Retina (tissue), 1 donor: ENCODE measurements at places on chromosomes 3 and 15.
A peak's percentile ranks its signal among the peaks of the same experiment; 100 is the strongest.

DNA sequence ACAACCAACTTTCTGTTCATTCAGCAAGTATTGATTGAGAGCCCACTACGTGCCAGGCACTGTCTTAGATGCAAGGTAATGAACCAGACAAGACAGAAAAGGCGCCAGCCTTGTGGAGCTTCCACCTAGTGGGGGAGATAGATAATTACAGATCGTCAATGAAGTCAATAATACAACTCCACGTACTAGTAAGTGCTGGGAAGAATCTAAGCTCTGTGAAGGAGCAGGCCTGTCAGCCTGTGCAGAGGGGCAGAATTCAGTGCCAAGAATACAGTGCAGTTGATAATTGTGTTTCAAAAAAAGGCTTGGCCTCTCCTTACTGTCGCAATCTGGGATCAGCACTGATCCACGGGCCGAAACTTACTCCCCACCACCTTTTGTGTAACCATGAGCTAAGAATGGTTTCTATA lies 186.3 kb downstream of the FEZF2 start:
- DNase-seq: no peak

DNA sequence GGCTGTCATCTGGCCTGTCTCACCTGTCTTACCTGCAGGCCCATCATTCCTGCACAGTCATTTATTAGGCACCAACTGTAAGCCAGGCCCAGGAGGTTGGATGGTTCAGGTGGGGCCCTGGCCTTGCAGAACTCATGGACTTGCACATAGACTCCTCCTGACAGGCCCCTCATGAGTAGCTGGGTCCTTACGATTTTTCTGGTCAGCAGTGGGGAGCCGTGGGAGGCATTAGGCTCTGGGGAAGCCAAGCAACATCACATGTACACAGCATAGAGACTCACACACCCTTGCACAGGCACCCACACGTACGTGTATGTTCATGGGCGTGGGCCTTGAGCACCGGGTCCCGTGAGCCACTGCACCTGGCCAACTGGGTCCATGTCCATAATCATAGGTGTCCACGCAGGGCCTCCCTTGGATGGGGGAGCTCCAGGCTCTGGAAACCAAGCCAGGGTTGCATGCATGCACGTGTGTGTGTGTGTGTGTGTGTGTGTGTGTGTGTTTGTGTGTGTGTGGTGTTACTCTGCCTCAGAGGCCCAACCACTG lies 20.3 kb downstream of the CISH start:
- no peak for DNase-seq

- no peak for DNase-seq
Measured at GRCh38 chr15:73530649-73531048, 87.7 kb downstream of the REC114 start.

GRCh38 chr3:19938295-19938627 lies 4.2 kb upstream of the EFHB start:
- no peak for DNase-seq

GRCh38 chr3:69179740-69180372 lies 57.5 kb upstream of the LMOD3 start:
- no peak for DNase-seq

GRCh38 chr3:151142929-151143328 lies 57.5 kb downstream of the MED12L start:
- no peak for DNase-seq

GRCh38 chr15:31516440-31516839 lies 189.8 kb downstream of the KLF13 start:
- DNase-seq: no peak

- no peak for DNase-seq
Measured at GRCh38 chr3:153967260-153967659, 153.9 kb upstream of the ARHGEF26 start.

- no peak for DNase-seq
Measured at GRCh38 chr15:69763831-69764230, 311.2 kb downstream of the RPLP1 start.

DNA sequence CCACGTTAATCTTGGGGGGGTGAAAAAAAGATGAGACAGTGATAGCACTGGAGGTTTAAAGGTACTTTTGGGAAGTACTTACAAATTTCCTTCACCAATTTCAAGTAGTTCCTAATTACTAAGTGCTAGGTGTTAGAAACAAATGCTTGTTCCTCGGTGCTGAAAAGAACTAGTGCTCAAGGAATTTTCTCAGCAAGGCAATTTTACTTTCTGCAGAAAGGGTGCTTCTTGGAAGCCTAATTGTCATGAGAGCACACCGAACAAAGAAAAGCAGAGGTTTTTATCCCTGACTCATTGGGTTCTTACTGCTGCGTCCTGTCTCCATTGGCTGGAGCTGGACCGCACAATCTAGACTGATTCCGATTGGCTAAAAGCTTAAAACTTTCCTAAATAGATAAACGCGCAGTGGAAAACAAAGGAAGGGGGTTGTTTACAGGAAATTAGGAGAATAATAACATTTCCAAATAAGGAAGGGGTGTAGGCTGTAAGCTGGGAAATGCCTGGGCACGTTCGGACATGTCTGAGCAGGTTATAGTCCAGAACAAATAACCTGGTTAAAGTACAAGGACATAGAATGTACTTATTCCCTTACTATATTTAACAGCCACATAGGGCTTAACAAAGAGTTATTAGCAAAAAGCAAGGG lies 49.6 kb downstream of the CHD2 start:
- no peak for DNase-seq

DNA sequence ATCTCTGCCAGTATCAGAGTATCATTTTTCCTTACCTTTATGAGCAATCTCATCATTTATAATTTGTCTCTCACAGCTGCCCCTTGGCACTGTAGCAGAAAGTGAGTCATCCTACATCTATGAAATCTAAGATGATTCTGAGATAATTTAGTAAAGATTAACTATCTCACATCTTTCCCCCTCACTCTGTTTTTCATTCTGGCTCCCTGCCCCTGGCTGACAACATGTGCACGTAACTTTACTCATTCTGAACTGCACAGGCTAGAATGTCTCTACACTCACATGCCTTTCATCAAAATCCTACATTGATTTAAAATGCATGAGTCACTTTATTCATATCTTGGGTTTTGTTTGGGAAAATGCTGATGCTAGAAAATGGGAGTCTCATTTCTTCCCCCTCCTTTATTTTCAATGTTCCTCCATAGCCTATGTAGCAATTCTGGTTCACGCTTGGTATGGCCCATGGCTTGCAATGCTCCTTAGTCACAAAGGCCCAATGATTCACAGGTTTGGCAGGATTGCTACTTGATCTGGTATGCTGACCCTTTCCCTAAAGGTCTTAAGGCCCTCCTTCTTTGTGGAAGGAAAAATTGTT lies 838.5 kb downstream of the TUSC7 start:
- no peak for DNase-seq

DNA sequence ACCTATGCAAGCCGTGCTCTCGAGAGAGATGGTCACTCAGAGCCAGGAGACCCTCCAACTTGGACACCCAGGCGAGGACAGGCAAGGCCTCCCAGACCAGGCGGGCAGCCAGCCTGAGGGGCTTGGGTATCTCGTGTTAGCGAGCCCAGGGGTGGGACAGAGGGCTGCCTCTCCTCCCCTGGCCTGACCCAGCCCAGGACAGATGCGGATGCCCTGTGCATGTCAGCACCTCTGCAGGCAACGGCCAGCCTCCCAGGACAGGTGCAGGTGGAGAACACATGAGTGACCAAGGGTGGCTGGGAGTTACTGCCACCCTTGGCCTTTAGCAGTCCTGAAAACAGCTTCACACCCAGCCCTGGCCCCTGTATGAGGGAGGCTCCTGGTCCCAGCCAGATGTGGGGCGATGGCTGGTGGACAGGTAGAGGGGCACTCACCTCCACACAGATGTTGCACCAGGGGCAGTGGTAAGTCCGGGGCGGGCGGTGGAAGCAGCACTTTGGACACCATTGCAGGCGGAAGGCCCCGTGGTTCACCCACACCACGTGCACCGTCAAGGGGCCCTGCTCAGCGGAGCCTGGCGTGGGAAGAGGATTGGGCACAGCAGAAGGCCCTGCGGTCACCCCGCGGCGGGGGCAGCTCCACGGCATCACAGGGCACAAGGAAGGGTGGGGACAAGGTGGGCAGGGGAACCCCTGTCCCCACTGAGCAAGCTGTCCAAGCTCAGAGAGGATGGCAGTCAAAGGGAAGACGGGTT lies 2.1 kb downstream of the ZDHHC19 start:
- no peak for DNase-seq

- DNase-seq: no peak
Measured at GRCh38 chr3:190972840-190973270, 110.4 kb upstream of the GMNC start.

GRCh38 chr3:33202711-33203457 lies 15.7 kb downstream of the SUSD5 start:
- DNase-seq: no peak

- no peak for DNase-seq
Measured at GRCh38 chr3:44411031-44411645, 66.3 kb downstream of the ZNF445 start.

DNA sequence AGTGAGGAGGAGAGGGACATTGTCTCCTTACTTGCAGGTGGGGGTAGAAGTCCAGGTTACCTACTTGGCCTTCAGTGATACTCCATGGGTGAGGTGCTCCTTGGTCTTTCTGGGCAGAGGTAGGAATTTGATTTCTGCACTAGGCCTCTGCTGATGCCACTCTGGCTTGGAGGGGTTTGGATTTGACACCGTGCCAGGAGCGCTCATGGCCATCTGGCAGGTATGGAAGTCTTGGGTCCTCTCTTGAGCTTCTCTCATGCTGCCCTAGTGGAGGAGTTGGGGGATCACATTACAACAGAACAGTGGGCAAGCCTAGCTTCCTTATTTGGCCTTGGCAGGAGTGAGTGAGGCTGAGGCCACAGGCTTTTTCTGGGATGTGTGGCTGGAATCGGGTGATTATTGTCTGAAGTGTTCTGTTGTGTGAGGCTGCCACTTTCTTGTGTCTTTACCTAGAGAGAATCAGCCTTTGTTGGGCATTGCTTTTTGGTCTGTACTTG lies 525.0 kb downstream of the GABRG3 start:
- DNase-seq: no peak

DNA sequence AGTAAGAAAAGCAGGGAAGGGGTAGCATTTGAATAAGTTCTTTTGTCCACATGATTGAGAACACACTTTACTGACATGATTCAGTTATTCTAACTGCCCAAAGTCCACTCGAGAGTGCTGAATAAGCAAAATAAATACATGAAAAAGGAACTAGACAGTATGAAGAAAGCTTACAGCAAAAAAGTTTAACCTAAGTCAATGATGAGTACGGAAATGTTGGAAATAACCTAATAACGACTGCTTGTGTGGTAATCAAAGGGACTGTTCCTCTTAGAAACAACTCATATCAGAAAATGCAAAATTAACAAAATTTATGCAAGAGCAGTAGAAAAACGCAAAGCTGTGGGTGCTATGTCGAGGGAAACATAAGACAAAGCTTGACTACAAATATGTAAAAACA lies 36.6 kb downstream of the DMXL2 start:
- no peak for DNase-seq

DNA sequence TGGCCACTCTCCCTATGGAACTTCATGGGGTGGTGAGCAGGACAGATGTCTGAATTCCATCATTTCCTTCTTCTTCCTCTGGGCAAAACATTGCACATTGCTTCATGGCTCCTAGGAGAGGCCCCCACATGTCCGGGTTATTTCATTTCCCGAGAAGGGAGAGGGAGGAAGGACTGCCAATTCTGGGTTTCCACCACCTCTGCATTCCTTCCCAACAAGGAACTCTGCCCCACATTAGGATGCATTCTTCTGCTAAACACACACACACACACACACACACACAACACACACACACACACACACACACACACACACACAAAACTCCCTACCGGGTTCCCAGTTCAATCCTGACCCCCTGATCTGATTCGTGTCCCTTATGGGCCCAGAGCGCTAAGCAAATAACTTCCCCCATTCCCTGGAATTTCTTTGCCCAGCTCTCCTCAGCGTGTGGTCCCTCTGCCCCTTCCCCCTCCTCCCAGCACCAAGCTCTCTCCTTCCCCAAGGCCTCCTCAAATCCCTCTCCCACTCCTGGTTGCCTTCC lies 1.9 kb downstream of the RHO start:
- peak; percentile 36 for DNase-seq

DNA sequence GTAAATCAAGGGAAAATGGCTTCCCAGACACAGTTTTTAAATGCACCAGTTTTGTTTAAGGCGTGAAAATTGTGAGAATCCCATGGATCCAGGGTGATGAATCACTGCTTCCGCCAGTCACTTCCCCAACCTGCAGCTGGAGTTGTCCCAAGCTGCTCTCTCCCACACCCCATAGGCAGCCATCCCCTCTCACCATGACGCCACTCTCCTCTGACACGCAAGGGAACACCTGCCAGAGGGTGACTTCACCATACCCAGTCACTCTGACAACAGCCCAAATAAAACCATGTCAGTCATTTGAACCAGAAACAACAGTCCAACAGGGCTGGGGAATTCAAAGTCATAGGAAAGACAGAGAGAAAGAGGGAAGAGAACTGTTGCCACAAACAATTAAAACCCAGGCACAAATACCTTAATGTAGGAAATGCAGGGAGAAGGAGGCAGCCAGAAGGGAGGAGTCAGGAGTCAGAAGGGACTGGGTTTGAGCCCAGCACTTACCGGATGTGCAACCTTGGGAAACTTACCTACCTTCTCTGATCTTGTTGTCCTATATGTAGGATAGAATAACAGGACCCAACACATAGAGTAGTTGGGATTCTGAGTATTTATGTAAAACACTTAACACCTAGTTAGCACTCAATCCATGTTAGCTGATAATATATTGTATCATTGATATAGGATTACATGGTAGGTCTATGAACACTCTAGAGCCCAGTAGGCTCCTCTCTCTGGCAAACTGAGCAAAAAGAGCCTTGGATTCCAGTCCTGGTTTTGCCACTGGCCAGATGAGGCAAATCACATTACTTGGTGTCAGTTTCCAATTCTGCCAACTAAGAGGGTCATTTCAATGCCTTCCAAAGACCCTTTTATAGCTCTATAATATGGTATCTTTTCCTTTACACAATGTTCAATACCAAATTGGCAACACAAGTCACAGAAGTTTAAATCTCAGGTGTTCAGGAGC lies 326.3 kb upstream of the ICE2 start:
- no peak for DNase-seq

- no peak for DNase-seq
Measured at GRCh38 chr3:194865061-194865460, 179.4 kb downstream of the FAM43A start.

DNA sequence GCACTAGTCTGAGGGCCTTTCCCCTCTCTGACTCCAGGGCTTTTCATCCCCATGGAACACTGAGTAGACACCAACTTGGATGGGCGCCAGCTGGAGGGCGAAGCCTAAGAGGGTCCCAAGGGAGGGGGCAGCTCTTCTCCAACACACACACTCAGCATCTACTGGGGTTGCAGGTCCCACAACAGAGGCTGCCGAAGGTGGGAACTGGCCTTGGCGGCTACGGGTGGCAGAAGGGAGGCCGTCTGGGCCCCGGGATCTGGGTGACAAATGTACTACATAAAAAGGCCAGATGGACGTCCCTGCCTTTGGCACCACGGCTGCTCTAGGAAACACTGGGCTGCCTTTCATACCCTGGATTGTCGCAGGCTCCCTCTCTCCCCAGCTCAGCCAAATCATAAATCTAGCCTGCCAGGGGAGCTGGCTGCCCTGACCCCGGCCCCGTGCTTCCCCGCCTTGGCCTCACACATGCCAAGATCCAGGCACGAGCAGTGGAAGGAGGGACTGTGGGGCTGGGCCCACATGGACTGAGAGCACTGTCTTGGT lies 31.5 kb downstream of the SEMA5B start:
- no peak for DNase-seq
